ENCODE measurements at places on chromosomes 7 and 10.
A peak's percentile ranks its signal among the peaks of the same experiment; 100 is the strongest.

DNA sequence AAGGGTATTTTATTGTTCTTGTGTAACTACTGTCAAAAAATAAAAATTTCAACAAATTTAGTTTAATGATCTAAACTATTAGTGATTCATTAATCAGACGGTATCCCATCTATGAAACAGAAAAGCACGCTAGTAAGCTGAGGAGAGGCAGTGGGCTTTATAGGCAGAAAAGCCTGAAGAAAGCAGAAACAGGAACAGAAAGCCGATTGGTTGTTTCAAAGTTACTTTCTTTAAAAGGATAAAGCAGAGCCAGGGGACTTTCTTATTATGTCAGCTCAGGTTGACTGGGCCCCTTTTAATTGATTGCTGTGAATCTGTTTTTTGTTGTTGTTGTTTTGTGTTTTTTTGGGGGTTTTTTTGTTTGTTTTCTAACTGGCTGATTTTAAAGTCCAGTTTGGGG is 105.5 kb downstream of the TES start:
- DNase-seq, result no peak

DNA sequence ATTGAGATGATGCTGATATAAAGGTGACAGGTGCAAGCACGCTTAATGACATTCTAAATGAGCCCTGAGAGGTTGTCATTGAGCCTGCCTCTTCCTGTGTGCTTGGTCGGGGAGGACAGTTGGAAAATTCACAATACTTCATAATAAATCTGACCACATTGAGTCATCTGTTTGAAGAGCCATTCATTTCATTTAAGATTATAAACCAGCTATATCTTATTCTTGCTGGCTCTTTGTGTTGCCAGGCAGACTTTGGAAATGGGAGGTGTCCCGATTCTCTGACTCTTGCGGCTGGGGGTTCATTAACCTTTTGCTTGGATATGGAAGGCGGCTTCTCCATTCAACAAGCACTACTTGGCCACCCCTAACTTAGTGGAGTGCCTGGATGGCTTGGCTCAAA is 198.2 kb downstream of the FANK1 start:
- DNase-seq, result no peak

DNA sequence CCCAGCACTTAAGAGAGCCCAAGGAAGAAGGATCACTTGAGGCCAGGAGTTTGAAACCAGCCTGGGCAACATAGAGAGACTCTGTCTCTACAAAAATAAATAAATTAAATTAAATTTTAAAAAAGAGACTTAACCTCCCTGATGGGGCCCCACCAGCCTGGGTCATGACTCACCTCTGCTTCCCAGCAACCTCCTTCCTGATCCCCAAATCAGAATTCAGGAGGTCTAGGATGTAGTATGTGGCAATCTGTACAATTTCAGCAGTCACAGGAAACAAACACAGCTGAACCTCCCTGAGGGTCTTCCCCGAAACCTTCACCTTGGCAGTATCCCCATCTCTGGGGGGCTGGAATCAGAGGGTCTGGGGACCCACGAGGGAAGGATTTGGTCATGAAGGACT is 9.7 kb upstream of the PPP1R35 start:
- DNase-seq, result no peak

DNA sequence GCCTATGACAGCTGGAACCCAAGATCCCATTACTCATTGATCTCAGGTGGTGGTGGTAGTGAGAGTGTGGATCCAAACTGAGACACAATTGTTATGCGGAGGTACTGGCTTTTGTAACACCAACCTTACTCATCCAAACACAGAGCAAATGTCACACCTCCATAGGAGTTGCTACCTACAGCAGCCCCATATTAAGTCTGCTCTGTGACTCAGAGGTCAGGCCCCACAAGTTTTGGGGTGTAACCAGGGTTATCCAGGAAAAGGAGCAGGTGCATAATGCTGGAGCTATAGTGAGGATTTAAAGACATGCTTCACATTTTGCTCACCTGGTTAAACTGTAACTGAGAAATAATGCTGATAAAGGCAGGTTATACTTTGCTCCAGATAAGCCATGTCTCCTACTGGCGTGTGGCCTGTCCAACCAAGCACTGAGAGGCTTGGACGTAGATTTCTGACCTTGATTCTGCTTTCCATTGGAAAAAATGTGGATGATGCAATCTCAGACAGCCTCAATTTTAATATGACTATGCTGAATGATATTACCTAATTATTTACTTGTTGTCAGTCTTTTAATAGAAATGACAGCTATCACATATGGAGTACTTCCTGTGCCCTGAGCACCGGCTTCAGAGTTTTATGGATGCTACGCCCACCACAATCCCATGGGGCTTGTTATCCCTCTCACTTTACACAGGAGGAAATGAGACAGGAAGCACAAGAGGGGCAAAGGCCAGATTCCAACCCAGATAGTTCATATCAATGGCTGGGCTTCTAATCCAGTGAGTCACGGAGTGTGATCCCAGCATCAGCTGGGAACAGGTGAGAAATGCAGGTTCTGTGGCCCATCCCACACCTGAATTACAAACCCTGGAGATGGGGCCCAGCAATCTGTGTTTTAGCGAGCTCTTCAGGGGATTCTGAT is 181.3 kb downstream of the CHN2 start:
- no peak for DNase-seq

DNA sequence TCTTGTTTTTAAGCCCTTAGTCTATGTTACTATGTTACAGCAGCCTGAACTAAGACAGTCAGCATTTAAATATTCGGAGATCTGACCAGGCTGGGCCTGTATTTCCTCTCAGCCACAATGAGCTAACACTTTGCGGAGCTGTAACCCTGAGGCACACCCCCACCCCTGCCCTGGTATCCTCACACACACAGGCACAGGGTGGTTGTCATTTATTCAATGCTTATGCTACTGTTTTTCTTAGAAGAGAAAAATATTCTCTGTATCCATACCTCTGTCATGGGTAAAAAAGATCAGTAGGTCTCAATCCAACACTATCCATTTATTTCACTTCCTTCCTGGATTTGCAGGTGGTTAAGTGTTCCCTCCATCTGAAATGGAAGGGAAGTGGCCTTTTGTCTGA is 80.3 kb upstream of the TRIL start:
- DNase-seq, result no peak

DNA sequence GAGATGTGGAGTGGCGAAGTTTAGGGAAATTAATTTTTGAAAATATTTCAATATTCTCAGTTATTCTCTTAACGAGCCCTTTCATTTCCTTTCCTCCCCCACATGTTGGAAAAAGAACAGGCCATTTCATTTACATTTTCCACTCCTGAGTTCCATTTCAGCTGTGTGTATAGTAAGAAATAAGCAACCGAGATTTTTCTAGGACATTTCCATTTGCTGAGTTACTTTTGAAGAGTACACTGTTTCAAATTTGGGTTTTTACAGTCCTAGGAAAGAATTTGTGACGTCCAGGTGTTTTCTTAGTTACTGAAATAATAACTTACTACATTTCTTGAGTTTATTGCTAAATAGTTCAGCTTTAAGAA is 1.2 kb downstream of the SEPTIN7 start:
- no peak for DNase-seq

GRCh38 chr7:13117592-13117991 is 430.2 kb downstream of the ARL4A start:
- no peak for DNase-seq

- DNase-seq, result no peak
These were observed 10.1 kb upstream of the HOXA13 start for GRCh38 chr7:27209933-27210440.

GRCh38 chr10:70673043-70673928 is 980 bp downstream of the ADAMTS14 start:
- DNase-seq, result no peak

DNA sequence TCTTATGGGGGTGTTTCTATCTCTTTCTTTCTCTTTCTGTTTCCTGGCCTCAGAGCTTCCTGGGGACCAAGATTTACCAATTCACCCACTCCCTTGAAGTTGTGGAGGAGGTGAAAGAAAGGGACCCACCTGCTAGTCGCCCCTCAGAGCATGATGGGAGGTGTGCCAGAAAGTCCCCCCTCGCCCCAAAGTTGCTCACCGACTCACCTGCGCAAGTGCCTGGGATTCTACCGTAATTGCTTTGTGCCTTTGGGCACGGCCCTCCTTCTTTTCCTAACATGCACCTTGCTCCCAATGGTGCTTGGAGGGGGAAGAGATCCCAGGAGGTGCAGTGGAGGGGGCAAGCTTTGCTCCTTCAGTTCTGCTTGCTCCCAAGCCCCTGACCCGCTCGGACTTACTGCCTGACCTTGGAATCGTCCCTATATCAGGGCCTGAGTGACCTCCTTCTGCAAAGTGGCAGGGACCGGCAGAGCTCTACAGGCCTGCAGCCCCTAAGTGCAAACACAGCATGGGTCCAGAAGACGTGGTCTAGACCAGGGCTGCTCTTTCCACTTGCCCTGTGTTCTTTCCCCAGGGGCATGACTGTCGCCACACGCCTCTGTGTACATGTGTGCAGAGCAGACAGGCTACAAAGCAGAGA is 12.2 kb downstream of the AQP1 start:
- DNase-seq, result peak; percentile 42

- no peak for DNase-seq
These were observed 56.7 kb upstream of the SDK1 start for GRCh38 chr7:3244241-3244814.

DNA sequence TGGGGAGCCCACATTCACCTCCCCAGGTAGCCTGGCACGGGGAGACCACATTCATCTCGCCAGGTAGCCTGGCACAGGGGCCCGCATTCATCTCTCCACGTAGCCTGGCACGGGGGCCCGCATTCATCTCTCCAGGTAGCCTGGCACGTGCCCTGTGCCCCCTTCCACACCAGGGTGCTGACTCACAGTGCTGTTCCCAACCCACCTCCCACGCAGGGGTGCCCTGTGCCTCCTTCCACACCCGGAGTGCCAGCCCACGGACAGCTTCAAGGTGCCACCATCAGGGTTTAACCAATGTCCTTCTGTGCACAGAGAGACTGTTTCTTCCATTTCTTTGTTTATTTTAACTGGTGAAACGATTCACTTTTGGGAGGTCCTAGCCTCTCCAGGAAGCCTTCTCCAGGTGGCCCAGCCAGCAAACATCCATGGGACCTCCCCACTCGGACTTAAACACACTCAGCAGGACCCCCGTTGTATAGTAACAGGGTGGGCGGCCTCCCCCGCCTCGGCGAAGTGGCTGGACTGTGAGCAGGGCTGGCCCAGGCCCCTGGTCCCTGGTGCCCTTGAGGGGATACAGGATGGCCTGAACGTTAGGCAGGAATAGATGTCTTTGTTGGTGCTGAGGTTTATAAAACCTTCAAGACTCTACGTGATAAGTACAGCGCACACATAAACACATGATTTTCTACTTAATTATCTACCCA is 41.1 kb upstream of the FOXL3 start:
- DNase-seq, result no peak

DNA sequence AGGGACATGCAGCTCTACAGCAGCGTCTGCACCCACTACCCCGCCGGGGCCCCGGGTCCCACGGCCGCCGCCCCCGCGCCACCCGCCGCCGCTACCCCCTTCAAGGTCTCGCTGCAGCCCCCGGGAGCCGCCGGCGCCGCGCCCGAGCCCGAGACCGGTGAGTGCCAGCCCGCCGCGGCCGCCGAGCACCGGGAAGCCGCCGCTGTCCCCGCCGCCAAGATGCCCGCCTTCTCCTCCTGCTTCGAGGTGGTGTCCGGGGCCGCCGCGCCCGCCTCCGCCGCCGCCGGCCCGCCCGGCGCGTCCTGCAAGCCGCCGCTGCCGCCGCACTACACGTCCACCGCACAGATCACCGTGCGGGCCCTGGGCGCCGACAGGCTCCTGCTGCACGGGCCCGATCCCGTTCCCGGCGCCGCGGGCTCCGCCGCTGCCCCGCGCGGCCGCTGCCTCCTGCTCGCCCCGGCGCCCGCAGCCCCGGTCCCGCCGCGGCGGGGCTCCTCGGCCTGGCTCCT is 631 bp downstream of the OTUD1 start:
- DNase-seq, result no peak

- no peak for DNase-seq
These were observed 4.4 kb upstream of the GSTK1 start for GRCh38 chr7:143258831-143259230.

GRCh38 chr10:37489658-37490003 is 364.2 kb downstream of the ANKRD30A start:
- DNase-seq, result no peak

GRCh38 chr7:104362756-104363155 is 34.4 kb downstream of the LHFPL3 start:
- DNase-seq, result no peak

GRCh38 chr10:53123311-53123710 is 350.7 kb upstream of the MBL2 start:
- DNase-seq, result no peak

GRCh38 chr7:23938937-23939552 is 229.0 kb downstream of the STK31 start:
- DNase-seq, result no peak

DNA sequence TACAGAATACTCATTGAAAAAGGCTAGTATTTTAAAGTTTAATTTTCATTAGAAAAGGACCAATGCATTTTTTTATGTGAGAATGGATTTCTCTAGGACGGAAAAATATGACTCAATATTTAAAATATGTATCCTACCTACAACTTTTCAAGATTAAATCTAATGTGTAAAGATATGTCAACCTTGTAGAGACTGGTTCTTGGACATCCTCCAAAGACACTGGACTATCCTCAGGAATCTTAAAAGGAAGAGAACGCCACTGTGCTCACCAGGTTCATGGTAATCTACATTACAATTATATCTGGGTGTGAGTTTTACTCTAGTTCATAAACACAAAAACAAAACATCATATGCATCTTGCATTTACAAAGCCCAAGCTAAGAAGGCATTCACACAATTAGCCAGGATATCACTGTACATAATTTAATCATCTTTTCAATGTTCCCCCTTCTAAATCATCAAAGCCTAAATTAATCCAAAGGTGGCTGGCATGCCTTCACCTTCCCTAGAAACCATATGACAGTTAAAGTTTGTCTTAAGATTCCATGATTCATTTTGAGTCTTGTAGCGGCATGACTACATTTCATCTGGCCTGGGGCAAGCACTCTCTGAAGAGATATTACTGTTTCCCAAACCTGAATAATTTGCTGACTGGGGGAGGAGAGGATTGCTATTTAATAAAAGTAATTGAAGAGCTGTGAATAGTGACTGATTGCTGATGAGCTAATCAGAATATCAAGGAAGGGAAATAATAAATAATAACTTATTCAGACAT is 12.0 kb downstream of the SGCE start:
- no peak for DNase-seq

DNA sequence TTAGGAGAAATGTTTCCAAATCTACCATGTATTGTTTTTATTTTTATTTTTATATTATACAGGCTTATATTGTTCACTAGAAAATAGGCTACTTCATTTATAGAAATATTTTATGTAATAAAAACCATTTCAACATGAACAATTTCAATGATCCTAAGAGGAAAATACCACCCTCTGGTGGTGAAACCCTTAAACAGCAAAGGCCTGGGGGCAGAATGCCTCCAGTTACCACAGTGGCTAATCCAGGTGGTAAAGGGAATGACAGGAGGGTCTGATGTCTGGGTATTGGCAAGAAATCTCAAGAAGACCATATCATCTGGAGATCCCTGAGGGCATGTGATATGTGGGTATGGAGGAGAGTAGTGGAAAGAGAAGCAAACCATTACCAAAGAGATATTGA is 19.3 kb downstream of the MACC1 start:
- no peak for DNase-seq

- DNase-seq, result no peak
These were observed at the start of gene LMOD2 for GRCh38 chr7:123655614-123656013. Gene LMOD2, plus strand, starts transcription at chr7:123655866. Its CDS starts 98 bp downstream, at chr7:123655964.

- DNase-seq, result no peak
These were observed 45.4 kb downstream of the CUBN start for GRCh38 chr10:17084258-17084657.

Measured in CD8-positive, alpha-beta T cell (primary cell).